NCI-H1417 treated with DMSO at 0.1 percent for 48 hours (cell line): ENCODE measurements at places on chromosomes 6 and 20.

DNA sequence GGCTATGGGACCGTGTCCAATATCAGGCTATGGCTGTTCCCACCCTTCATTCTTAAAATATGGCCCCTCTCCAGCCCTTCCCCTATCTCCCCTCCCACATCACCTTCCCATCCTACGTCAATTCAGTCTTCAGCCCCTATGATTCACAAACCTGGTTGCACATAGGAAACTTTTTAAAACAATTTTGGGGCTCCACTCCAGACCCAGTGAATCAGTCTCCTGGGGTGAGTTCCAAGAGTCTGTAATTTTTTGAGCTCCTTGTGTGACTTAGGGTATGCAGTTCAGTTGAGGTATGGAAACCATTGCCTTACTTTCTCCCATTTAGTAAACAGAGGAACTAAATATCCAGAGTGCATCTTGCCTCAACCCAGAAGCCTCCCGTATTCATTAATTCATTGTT is 5.5 kb downstream of the HNF4A start:
- DNase-seq: no peak

DNA sequence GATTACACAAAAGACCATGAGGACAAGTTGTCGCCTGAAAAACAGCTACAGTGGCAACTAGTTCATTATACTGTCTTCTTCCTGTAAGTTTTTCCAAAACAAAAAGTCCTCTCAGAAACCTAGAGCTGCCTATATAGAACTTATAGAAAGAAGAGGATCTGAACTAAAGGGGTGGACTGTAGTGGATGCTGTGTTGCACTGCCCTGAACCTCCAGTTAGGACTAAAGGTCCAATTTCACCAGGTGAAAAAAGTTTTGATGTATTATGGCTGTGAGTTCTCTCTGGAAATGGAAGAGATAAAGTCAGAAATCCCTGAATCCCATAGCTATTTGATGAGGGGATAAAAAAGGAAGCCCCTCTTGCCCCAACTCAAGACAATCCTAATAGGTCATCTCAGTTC is 56.6 kb upstream of the TSHZ2 start:
- DNase-seq: no peak

- DNase-seq: no peak
Measured at GRCh38 chr20:4073852-4074741, 58.7 kb upstream of the RNF24 start.

DNA sequence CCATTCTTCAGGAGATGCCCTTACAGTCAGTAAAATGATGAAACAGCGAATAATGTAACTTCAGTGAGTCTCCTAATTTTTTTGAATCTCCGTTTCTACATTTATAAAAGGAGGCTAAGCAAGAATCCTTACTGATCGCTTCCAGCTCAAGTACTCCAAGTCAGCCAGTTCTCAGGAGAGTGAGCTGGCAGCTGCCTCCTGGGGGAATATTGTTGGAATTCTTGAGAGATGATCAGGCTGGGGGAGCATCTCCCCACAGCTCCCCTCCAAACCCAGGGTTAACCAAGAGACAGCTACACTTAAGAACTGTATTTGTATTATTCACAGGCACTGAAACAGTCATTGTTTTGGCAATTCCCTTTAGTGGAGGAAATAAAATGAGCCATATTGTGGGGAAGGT is 89.1 kb upstream of the PCSK2 start:
- DNase-seq: no peak

DNA sequence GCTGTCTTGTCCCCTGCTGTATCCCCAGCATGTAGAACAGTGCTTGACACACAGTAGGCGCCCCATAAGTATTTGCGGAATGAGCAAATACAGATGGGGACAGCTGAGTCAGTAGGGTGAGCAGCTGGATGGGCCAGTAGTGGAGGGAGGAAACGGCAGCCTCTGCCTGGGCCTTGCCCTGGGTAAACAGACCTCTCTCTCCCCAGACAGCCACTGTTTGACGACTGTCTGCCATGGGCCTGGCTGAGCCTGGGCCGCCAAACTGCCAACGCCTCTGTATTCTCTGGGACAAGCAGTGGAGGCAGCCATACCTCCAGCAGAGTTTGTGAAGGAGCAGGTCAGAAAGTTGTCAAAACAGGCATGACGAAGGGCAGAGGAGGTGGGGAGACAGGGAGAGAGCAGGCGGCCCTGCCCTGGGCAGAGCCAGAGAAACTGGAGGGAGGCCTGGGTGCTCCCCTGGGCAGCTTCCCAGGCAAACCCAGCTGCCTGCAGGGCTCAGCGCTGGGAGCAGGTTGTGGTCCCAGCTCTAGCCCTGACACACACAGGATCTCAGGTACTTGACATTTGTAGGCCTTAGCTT is 15.2 kb downstream of the HNF4A start:
- no peak for DNase-seq

GRCh38 chr6:114514170-114514569 is 171.3 kb upstream of the HS3ST5 start:
- no peak for DNase-seq

- no peak for DNase-seq
Measured at GRCh38 chr6:91088976-91089375, 502.1 kb upstream of the MAP3K7 start.

GRCh38 chr6:152401978-152402377 is 235.2 kb downstream of the SYNE1 start:
- DNase-seq: no peak

- DNase-seq: no peak
Measured at GRCh38 chr20:50983321-50983720, 24.7 kb downstream of the MOCS3 start.

DNA sequence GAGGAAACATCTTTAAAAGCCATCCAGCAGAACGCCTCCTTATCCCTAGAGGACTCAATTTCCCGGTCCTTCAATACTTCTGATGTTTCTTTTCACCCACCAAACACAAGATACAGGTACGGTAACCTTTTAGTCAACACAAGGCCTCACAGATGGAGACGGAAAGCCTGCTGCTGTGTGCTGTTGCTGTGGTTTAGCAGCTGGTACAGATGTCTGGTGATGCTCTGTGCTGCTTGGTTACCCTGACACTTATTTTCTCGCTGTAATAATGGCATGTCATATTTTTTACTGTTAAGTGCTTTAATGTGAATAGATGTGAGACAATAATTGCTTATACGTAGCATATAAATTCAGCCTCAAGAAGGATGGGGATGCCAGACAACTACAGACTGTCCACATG is 25.3 kb downstream of the GMDS start:
- DNase-seq: peak; percentile 40

GRCh38 chr20:40339661-40340449 is 349.2 kb downstream of the MAFB start:
- DNase-seq: no peak

DNA sequence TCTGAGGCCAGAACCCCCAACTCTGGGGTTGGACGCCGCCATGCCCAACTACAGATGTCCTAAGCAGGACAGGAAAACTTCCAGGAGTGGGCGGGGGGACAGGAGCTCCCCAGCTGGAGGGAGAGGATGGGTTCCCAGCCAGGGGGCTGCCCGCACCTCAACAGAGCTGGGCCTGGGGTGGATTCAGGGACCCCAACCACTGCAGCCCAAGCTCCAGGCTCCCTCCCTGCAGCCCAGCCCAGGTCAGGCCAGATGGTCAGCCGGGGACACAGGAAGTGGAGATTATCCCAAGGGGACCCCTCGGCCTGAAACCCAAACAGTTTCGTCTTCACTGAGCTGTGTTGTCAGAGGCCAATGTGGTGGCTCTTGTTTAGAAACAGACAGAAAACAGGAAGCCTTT is 9.4 kb downstream of the LAMA5 start:
- DNase-seq: no peak

DNA sequence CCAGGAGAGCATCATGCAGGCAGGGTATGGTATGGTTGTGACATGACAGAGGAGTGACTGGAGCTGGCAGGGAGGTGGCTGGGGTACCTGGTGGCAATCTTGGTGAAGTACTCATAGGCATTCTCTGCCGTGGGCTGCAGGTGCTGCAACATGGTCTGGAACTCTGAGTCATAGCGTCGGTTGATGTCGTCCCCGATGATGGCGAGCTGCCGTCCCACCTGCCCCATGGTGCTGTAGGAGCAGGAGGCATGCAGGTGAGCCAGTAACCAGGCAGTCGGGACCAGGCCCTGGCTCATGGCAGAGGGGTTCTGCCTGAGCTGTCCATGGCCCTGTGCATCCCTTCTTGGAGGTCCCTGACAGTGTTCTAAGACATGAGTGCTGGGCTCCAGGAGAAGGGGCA is 4.9 kb downstream of the BAK1 start:
- no peak for DNase-seq

GRCh38 chr6:89604653-89605052 is 33.9 kb downstream of the LYRM2 start:
- no peak for DNase-seq

DNA sequence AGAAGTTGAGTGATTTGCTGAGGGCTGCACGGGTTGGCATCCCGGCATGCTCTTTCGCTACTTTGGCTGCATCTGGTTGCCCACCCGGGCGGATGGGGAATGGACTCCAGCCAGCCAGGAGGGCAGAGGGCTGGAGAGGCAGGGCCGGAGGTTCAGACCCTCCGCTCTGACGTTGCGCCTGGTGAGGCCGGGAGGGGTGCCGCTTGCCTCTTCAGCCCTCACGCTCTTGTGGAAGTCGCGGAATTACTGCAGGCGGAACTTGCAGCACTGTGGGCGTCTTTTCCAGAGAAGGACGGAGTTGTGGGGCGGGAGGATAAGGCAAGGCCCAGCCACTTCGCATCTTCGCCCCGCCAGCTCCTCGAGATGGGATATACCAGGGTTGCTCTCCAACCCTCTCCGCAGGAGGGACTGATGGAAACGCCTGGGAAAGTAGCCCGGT is 656 bp downstream of the RTEL1 start:
- DNase-seq: no peak

DNA sequence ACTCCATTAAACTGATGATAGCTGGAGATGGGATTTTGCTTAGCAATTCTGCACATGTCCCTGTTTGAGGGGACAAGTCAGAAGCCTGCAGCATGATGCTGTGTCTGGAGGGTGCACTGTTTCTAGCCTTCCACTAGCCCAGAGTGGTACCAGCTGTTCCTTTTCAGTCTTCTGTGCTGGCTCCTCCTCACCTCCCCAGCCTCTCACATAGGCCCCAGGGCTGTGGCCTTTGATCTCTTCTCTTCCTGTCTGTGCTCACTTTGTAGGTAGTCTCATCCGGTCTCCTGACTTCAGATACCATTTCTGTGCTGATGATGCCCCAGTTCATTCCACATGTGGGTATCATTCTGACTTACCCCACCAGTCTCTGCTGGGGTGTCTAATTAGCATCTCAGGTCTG is 126.3 kb downstream of the HIVEP1 start:
- DNase-seq: no peak

GRCh38 chr6:52516269-52516668 is 60.6 kb downstream of the TRAM2 start:
- DNase-seq: no peak

GRCh38 chr6:46305236-46305635 is 134.5 kb upstream of the ENPP5 start:
- DNase-seq: no peak

DNA sequence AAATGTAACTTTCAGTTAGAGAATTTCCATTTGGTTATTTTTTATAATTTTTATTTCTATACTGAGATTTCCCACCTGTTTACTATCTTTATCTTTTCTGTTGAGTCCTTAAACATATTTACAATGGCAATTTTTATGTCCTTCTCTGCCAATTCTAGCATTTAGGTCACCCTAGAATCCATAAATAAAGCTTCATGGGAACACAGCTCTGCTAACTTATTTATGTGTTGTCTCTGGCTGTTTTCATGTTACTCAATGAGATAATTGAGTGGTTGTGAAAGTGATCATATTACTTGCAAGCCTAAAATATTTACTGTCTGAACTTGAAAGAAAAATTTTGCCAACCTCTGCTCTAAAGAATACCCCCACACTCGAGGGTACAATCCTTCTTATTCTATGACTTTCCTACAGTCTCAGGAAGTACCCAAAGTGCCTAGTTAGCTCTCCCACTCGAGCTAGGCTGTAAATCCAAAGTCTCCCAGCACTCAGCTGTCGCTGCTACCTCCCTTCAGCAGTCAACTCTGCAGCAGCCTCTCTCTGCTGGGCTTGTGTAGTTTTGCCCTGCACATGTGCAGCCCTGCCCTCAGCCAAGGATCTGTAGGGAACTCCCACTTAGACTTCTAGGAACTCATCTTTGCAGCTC is 53.5 kb upstream of the GCLC start:
- DNase-seq: no peak

DNA sequence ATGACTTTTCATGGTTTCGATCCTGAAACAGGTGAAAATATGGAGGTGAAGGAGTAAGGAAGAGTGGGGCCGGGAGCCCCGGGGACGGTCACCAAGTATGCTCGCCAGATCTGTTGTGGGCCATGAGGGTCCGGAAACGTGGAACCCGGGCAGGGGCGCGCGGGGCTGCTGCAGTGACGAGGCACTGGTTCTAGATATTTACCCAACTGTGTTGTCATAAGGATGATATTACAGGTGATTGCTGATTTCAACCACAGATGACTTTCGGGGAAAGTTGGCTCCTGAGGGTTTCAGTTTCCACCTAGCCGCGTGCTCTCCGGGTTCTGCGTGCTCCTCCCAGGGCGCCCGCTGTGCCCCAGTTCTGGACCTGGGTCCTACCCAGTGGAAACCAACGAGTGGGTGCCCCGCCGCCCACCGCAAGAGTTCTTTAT is 12.2 kb downstream of the RAET1G start:
- no peak for DNase-seq

GRCh38 chr6:136244061-136244616 is 6.0 kb downstream of the MTFR2 start:
- DNase-seq: no peak

DNA sequence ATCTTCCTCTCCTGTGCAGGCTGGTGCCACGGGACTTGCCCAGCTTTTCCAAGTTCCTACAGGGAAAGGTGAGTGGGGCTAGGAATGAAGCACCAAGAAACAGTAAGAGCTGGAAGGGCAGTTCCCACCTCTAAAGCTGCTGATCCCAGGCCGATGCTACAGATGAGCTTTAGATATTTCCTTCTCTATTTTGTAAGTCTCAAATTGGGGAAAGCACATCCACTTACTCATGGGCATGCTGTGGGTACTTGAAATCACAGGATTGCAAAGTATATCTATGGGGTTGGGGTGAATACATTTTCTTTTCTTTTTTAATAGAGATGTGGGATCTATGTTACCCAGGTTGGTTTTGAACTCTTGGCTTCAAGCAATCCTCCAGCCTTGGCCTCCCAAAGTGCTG is 3.1 kb downstream of the ZBTB2 start:
- DNase-seq: no peak

DNA sequence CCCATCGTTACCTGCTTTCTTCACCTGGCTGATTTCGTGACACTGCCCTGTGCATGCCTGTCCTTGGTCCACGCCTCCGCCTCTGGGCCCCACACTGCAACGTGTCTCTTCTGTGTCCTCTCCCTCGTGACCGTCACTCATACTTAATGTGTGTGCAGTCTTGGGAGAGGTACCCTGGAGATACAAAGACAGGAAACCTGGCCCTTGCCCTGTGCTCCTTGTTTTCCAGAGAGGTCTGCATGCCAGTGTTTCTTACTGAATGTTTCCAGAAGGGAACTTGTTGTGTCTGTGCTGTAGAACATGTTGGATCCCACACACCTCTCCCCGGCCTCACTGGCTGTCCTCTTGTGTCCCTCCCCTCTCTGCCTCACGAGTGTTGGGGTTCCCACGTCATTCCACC is 45.8 kb downstream of the SNX9 start:
- no peak for DNase-seq

- DNase-seq: no peak
Measured at GRCh38 chr6:166565084-166565967, 21.2 kb downstream of the RAMACL start.
